Lung microvascular endothelial cell (primary cell): ENCODE measurements at places on chromosomes 11 and 22.

- no peak for DNase-seq
Observed at GRCh38 chr11:24617856-24618255, 121.0 kb downstream of the LUZP2 start.

DNA sequence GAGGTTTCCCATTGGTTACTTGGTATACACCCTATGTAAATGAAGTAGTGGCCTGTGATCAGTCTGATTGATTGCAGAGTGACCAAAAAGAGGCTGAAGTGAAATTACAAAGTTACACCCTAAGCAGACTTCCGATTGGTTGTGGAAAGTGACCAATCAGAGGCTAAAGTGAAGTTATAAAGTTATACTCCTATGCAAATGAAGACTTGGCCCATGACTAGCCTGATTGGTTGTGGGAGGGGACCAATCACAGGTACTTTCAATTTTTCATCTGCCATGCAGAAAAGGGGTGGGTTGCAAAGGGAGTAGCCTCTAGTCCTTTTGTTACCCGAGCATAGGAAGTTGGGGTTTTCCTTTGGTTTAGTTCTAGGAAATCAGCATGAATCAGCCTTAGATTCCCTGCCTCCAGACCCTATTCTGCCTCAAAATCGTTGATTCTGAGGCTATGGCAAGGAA, 18.1 kb upstream of the CSTF3 start:
- peak; percentile 92 for DNase-seq

- DNase-seq: no peak
Observed at GRCh38 chr22:23529166-23530103, 50.7 kb downstream of the IGLL1 start.

- no peak for DNase-seq
Observed at GRCh38 chr22:17107547-17107810, 13.7 kb downstream of the TMEM121B start.

- peak; percentile 86 for DNase-seq
Observed at GRCh38 chr22:29394931-29395581, 6.7 kb upstream of the AP1B1 start.

GRCh38 chr11:117160826-117161225, 16.7 kb downstream of the PAFAH1B2 start:
- no peak for DNase-seq

GRCh38 chr22:50040717-50041116, 17.4 kb downstream of the TTLL8 start:
- no peak for DNase-seq

- no peak for DNase-seq
Observed at GRCh38 chr22:42683578-42684283, 34.5 kb upstream of the CYB5R3 start.

- no peak for DNase-seq
Observed at GRCh38 chr22:45302751-45303150, 7.0 kb upstream of the FAM118A start.

GRCh38 chr11:21933095-21933494, 259.8 kb upstream of the ANO5 start:
- no peak for DNase-seq

- no peak for DNase-seq
Observed at GRCh38 chr11:350723-351255, 18.5 kb upstream of the B4GALNT4 start.

- DNase-seq: peak; percentile 5
Observed at GRCh38 chr11:59898650-59899049, 20.1 kb downstream of the OOSP3 start.

DNA sequence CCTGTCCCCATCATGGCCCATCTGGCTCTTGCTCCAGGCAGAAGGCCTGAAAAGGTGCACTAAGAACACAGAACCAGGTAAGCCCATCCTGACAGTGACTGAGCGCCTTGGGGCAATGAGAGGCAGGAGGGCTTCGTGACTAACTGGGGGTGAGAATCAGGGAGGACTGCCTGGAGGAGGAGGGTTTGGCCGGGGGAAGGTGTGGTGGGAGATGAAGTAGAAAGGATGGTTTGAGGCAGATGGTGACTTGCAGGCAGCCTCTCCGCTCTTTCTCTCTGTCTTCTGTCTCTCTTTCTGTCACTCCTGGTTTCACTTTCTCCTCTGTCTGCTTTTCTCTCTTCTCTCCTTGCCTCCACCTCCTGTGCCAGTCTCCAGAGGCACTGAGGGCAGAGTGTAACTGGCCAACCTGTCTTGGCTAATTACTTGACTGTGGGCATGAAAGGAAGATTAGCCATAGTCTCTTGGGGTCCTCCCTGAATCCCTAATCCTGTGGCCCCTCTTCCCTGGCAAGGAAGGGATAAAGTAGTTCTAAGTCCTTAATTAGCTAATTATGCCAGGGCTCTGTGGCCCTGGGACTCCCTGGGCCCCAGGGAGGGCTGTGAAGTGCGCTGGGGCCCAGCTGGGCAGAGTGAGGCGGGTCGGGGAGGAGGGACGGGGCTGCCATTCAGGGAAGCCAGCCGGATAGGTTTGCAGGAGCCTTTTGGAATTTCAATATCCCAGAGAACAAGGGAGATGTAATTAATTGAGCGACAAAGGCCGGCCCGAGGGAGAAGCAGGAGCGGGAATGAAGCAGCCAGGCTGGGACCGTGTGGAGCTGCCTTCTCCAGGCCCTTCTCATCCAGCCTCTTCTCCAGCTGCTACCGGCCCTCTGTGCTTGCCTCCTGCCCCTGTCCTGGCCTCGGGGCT, 61.1 kb downstream of the CACNA1I start:
- DNase-seq: no peak

- DNase-seq: no peak
Observed at GRCh38 chr11:61042961-61043540, 59.2 kb upstream of the CD5 start.

- no peak for DNase-seq
Observed at GRCh38 chr11:17740649-17741235, 6.2 kb downstream of the KCNC1 start.

GRCh38 chr11:19345519-19345847, 104.7 kb upstream of the E2F8 start:
- DNase-seq: peak; percentile 50

DNA sequence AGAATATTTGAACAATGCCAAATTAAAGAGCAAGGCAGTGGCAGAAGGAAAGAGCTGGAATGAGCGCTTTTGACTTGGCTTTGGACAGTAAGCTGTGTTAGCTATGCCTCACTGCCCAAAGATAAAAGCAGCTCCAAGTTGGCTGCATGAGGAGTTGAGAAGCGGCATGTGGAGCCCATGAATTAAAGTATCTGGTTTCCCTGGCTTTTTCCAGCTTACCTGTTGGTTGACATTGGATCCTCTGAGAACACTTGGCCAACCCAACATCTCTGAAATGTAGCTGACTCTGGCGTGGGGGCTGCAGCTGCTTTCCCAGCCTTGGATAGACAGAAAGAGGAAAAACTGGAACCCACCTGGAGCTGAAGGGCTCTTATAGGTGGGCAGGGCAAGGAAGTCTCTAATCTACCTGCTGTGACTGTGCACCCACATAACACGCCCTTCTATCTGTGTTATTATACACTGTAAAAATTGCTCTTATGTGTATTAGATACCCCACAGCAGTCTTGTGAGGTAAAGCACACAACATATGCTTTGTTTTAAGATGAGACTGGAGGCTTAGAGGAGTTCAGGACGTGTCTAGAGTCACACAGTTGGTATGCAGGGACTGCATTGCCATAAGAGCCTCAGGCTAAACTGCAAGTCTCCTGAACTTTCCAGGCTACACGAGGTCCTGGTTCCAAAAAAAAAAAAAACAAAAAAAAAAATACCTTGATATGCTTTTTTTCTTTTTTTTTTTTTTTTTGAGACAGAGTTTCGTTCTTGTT, 5.8 kb downstream of the UBASH3B start:
- no peak for DNase-seq

DNA sequence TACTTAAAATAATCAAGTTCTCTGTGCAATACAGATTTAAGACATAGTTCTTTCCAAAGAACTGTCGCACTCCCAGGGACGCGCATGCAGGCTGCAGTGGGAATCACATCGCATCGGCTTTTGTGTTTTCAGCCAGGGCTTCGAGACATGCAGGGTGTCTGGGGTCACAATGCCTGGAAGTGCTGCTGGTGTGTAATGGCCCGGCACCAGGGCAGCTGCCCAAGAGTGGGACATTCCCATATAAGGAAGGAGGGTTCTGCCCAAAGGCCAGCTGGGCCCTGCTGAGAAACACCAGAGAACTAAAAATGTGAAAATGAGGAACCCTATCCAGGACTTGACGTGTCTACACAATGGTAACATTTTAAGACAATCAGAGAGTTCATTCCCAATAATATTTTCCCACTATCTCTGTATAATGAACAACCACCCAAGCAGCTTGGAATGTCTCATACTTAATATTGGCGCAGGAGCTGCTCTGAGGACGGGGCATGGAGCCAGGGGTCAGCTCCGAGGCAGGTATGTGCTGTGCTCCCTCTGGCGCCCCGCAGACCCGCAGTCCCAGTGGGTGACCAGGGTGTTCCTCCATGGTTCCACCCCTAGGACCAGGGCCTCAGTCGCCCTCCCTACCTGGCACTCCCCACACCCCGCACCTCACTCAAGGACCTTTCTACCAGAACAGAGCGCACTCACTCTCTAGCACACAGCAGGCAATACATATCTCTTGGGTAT, 11.3 kb downstream of the MCAT start:
- DNase-seq: peak; percentile 67

DNA sequence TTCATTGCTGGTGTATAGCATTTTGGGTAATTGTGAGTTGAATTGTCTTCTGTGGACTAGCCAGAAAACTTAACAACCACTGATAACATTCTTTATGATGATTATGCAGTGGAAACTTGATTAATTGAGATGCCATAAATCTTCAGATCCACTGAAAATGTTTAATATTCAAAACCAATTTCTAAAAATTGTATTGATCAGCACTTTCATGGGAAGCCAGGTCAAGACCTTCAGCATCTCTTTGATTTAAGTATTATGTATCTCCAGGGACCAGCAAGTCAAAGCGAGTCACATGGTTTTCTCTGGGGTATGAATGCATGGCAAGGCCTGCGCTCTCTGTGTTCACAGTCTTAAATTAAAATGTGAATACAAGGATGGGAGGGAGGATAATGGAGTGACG, 596.9 kb downstream of the OPCML start:
- no peak for DNase-seq

- peak; percentile 57 for DNase-seq
Observed at GRCh38 chr11:114366331-114367243, 33.7 kb downstream of the C11orf71 start.
